Esophagus squamous epithelium (tissue), 5 donors: ENCODE measurements at places on chromosomes 11 and 22.

GRCh38 chr11:7442588-7443215 is 42.6 kb upstream of the OLFML1 start:
- DNase-seq, result no peak

DNA sequence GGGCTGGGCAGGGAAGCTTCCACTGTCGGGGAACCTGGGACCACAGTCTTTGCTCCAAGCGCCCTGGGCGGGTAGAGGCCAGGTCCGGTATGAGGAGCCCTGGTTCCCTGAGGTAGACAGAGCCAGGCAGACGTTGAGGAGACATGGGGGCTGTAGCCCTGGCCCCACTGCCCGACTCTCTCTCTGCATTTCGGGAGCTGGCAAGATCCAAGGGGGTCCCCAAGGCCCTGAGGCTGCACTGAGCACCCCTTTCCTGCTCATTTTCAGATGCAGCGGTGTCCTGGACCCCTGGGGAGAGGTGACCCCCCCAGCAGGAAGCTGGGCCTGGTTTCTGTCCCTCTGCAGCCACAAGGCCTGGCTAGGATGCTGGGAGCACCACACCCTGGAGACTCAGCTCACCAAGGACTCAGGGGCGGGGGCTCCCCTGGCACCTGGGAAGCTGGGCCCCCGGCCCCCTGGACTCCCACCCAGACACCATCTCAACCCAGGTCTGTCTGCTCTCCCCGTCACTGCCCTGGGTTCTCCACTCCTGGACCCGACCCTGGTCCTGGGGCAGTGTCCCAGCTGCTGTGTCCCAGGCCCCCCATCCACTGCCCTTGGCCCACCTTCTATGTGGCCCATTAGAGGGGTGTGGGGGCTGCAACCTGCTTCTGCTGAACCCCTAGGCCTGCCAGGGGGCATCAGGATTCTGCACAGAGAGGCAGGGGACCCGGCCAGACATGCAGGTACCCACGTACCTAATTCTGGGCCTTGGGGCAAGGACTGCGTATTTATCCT is 15.0 kb upstream of the MUC6 start:
- DNase-seq, result no peak

DNA sequence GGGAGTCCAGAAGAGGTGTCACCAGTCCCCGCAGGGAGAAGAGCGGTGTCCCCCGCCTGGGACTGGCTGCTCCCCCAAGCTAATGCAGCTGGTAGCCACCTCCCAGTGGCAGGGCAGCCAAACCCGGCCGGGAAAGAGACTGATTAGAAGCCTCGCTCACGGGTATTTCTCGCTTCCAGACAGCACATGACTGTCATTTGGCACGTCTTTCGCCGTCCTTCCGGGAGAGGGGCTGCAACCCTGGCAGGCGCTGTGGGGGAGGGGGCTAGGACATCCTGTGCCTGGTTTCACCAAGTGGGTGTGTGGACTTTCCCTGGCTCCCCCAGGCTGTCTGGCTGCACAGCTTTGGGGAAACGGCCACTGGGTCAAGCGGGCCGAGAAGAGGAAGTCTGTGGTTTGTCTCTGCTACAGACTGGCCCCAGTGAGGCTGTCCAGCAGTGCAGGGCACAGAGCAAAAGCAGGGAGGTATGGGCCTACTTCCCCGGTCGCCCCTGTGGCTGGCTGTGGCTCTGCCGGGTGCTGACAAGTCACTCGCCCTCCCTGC is 3.8 kb downstream of the CD81 start:
- no peak for DNase-seq

GRCh38 chr11:96203567-96204365 is 139.2 kb downstream of the MAML2 start:
- no peak for DNase-seq

DNA sequence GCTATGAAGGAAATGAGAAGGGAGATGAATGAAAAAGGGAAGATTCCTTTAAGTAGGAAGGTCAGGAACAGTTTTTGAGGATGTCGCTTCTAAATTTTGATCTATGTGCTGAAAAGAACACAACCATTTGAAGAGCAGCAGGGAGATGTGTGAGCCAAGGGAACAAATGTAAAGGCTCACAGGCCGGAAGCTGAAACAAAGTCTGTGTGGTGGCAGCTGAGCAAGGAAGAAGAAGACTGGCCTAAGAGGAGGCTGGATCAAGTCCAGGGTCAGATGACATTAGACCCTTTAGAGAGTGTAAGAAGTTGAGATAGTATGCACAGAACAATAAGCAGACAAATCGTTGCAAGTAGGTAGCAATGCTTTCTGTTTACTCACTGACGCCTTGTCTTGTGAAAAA is 1631.4 kb upstream of the TENM4 start:
- DNase-seq, result no peak

- DNase-seq, result no peak
Observed at GRCh38 chr11:11620173-11620920, 1.5 kb downstream of the GALNT18 start.

DNA sequence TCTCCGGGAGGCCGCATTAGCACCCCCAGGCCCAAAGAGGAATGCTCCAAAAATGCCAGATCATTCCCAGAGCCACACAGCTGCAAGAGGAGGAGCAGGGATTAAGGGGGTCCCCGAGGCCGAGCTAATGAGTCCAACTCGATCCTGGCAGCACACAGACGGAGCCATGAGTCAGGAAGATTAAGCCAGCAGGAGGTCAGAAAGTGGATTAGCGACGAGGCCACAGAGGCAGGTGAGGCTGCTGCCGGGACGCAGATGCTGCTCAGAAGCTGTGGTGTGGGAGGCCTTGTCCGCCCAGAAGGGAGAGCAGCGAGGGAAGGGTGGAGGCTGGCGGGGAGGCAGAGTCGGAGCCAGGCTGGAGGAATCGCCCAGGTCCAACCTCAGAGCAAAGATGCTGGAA is 120.5 kb downstream of the SHANK2 start:
- DNase-seq, result no peak

- DNase-seq, result no peak
Observed at GRCh38 chr22:23478175-23478574, 101.9 kb downstream of the IGLL1 start.

GRCh38 chr22:23742505-23743264 is 8.2 kb downstream of the ZNF70 start:
- no peak for DNase-seq

DNA sequence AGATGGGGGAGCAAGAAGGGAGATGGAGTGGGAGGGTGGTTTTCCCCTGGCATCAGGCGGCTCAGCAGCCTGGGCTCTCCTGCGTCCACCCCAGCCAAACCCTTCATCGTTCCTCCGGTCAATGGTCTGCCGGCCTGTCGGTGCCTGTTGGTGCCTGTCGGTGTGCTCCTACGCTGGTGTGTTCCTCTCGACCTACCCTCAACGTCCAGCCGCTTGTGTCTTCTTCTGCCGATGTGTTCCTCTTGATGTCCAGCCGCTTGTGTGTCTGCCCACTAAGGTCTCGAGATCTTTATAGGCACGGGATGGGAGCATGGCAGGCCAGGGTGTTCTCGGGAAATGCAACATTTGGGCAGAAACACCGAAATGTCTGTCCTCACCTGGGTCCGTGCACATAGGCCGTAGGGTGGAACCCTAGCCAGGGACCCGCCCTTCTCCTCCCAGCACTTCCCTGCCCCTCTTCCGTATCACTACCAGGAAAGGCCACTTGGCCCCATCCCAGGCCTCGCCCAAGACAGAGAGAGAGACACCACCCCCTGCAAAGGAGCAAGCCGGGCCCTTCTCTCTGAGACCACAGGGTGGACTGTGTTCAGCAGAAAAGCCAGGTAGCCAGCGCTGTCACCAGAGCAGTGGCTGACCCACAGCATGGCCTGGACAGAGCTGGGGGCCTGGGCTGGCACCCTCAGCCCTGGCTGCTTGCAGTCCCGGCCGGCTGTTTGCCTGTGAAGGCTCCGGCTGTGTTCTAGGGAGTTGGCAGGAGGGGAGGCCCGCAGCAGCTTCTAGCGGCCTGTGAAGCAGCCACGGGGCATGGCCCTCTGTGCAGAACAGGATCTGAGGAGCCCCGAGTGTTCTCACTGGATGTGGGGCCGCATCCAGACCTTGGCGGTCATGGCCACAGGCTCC is 61.6 kb upstream of the KCNQ1OT1 start:
- no peak for DNase-seq

GRCh38 chr11:125688632-125689031 is 8.0 kb upstream of the ACRV1 start:
- DNase-seq, result no peak

DNA sequence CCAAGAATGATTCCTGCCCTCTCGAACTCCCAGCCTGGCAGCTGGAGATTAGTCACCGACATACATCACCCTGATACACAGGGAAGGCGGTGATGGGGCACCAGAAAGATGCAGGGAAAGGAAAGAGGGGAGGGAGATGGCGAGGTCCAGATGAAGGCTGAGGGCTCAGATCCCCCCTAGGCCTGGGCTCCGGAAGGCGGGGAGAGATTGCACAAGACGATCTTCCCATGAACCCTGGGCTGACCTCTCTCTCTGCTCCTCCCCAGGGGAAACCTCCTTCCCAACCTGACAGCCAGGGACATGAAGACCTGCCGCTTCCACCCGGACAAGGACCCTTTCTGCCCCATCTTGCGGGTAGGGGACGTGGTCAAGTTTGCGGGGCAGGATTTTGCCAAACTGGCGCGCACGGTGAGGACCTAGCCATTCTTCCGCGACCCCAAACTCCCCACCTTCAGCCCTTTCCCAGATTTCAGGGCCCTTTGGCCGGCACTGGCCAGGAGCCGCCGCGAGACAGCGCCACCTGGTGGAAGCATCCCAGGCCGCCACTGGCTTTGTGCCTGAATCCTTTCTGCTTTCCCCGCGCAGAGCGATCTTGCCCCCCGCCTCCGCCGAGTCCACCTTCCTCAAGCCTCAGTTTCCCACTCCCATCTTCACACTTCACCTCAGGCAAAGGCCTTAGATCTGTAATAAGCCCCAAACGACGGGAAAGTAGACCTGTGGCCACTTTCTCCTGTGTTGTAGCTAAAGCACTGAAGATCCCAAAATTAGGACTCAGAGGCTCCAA is 11.5 kb downstream of the P2RX3 start:
- no peak for DNase-seq

DNA sequence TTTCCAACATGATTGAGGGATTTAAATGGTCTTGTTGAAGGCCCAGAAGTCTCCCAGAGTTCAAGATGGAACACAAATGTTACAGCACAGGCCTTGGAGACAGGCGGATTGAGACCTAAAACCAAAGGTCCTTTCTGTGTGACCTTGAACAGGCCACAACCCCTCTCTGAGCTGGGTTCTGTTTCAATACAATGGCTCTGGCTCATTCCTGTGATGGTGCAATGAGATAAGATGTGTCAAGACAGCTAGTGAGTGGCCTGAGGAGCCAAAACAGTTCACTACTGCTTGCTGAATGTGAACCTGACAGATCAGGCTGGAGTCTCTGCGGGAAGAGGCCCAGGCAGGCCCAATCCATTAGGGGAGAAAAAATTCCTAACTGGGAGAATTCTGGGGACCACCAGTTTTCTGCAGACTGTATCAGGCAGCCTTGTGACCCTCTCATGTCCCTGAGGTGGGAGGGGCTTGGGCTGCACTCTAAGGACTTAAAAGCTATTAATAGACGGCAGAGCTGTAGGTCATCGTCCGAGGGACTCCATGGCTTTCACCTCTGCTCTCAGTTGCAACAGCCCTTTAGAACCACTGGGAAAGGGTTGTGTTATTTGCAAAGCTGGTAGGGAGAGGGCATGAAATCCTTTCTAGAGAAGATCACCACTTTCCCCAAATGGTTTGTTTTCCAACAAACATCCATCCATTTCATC is 126.1 kb upstream of the TEAD1 start:
- no peak for DNase-seq

- no peak for DNase-seq
Observed at GRCh38 chr11:2653198-2653551, 46.6 kb downstream of the KCNQ1OT1 start.

GRCh38 chr11:12459865-12460444 is 82.6 kb downstream of the PARVA start:
- no peak for DNase-seq

GRCh38 chr11:83441601-83442000 is 155.4 kb upstream of the CCDC90B start:
- no peak for DNase-seq

GRCh38 chr11:117511931-117512539 is 184.4 kb downstream of the CEP164 start:
- DNase-seq, result no peak

DNA sequence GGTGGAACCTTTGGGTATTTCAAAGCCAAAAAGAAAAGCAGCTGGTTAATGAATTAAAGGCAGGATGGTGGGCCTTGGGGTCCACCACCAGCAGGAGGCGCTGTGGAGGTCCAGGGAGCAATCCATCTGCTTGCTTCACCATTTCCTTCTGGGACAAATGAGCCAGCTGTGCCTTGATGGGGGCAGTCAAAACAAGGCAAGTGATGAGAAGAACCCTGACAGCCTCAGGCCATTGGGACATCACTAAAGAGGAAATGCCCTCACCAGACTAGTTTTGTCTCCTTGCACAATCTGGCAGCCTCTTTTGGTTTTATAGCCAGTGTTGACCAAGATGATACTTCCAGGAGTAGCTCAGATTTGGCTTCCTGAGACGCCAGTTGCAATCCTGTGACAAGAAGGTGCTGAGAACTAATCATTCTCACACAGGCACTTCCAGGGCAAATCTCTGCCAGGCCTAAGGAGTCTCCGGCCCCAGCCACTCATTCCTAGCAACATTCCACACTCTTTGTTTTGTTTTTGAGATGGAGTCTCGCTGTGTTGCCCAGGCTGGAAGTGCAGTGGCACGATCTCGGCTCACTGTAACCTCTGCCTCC is 38.2 kb upstream of the WEE1 start:
- DNase-seq, result no peak

GRCh38 chr11:104836691-104837090 is 61.6 kb downstream of the CASP12 start:
- DNase-seq, result no peak

- DNase-seq, result no peak
Observed at GRCh38 chr11:104380358-104380757, 216.4 kb upstream of the PDGFD start.

GRCh38 chr11:96001037-96001436 is 77.1 kb upstream of the MTMR2 start:
- no peak for DNase-seq

DNA sequence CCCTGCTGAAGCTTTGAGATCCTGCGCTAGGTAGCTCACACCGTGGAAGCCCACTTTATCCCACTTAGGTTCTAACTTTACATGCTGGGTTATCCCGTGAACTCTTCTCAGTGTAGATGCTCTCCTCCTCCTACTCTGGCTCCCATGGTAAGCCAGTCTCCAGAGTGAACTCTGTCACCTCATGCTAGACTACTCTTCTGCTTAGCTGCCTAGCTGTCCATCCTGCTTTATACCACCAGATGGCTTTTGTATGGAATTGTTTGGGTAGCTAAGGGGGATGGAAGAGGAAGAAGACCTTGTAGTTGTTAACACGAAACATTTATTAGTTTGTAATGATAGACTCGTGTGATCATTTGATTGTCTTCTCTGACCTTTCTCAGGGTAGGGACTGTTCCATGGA is 46.8 kb downstream of the EMSY start:
- no peak for DNase-seq

- no peak for DNase-seq
Observed at GRCh38 chr22:44025171-44026065, 1.3 kb downstream of the PARVB start.
